A172 (cell line): ENCODE measurements at places on chromosomes 6 and 20. TPM values are rescaled to one million over a fixed set of nuclear protein-coding genes. Genes with fewer than 3 reads are reported as not detected.

GLP1R gene
- total RNA-seq = not detected in 2 replicates

PREP gene
- total RNA-seq = 9.0 and 12.6 TPM in 2 replicates

UBR2 gene
- 14.8 and 16.3 TPM in 2 replicates for total RNA-seq

SUMO4 gene
- total RNA-seq = 0.10 and 0.38 TPM in 2 replicates

SLC52A3 gene
- 0.03 and 0.22 TPM in 2 replicates for total RNA-seq

SRPK1 gene
- total RNA-seq = 57.0 and 64.4 TPM in 2 replicates

TEAD3 gene
- 10.9 and 12.3 TPM in 2 replicates for total RNA-seq

SYNDIG1 gene
- total RNA-seq = 4.9 and 5.2 TPM in 2 replicates

UNC5CL gene
- total RNA-seq = 0.62 TPM in 1 of 2 replicates, not detected in the other

SLC35F1 gene
- total RNA-seq = not detected in 2 replicates

TRDN gene
- total RNA-seq = 0.09 and 0.17 TPM in 2 replicates

NR2E1 gene
- total RNA-seq = 0.05 TPM in 1 of 2 replicates, not detected in the other

C6orf118 gene
- 0.29 TPM in 1 of 2 replicates, not detected in the other for total RNA-seq

GABRR1 gene
- total RNA-seq = 0.02 TPM in 1 of 2 replicates, not detected in the other

TFAP2D gene
- not detected in 2 replicates for total RNA-seq

TRMT6 gene
- 28.8 and 37.3 TPM in 2 replicates for total RNA-seq

GGT7 gene
- total RNA-seq = 0.26 and 0.55 TPM in 2 replicates

OR2H2 gene
- total RNA-seq = not detected in 2 replicates

ADTRP gene
- 1.9 and 3.9 TPM in 2 replicates for total RNA-seq

TSBP1 gene
- total RNA-seq = not detected in 2 replicates

HLA-DMA gene
- total RNA-seq = 0.78 and 1.2 TPM in 2 replicates

AKIRIN2 gene
- total RNA-seq = 13.5 and 16.7 TPM in 2 replicates
